Tracheal epithelial cell (primary cell): ENCODE measurements at places on chromosomes 3 and 15. TPM values are rescaled to one million over a fixed set of nuclear protein-coding genes. Genes with fewer than 3 reads are reported as not detected.

RETNLB gene
- not detected in 2 replicates for total RNA-seq

APOD gene
- total RNA-seq, result 3.1 and 10.4 TPM in 2 replicates

SNUPN gene
- total RNA-seq, result 13.5 and 20.2 TPM in 2 replicates

HAPLN3 gene
- 1.7 and 6.5 TPM in 2 replicates for total RNA-seq

PLSCR2 gene
- 0.21 TPM in 1 of 2 replicates, not detected in the other for total RNA-seq

C2CD4B gene
- not detected in 2 replicates for total RNA-seq

ADCY5 gene
- total RNA-seq, result under 0.01 TPM in 1 of 2 replicates, not detected in the other
